ENCODE measurements at places on chromosomes 5 and 9.

- no peak for DNase-seq
Observed at GRCh38 chr5:14503017-14503680, 78.4 kb upstream of the OTULINL start.

GRCh38 chr5:11579351-11579750 lies 324.9 kb downstream of the CTNND2 start:
- DNase-seq: no peak

- no peak for DNase-seq
Observed at GRCh38 chr5:176790941-176791340, 19.4 kb upstream of the UNC5A start.

GRCh38 chr5:72005671-72006070 lies 101.6 kb upstream of the MAP1B start:
- no peak for DNase-seq

GRCh38 chr5:36531401-36531800 lies 75.0 kb upstream of the SLC1A3 start:
- DNase-seq: no peak

DNA sequence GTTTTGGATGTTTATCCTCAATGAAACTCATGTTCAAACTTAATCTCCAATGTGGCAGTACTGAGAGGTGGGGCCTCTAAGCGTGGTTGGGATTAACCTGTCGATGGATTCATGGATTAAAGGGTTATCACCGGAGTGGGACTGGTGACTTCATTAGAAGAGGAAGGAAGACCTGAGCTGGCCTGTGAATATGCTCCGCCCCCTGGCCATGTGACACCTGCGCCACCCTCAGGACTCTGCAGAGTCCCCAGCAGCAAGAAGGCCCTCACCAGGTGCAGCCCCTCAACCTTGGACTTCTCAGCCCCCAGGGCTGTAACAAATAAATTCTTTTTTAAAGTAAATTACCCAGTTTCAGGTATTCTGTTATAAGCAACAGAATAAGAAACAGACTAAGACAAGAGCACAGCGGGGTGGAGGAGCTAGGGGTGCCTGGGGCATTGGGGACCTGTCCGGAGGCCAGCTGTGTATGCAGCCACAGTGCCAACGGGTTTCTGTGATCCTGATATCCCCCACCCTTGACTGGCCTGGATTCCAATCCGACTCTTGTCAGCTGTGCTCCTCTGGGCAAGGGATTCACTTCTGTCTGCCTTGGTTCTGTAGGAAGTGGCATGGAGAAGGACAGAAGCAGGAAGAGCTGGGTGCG lies 3.2 kb upstream of the MAPK9 start:
- no peak for DNase-seq

DNA sequence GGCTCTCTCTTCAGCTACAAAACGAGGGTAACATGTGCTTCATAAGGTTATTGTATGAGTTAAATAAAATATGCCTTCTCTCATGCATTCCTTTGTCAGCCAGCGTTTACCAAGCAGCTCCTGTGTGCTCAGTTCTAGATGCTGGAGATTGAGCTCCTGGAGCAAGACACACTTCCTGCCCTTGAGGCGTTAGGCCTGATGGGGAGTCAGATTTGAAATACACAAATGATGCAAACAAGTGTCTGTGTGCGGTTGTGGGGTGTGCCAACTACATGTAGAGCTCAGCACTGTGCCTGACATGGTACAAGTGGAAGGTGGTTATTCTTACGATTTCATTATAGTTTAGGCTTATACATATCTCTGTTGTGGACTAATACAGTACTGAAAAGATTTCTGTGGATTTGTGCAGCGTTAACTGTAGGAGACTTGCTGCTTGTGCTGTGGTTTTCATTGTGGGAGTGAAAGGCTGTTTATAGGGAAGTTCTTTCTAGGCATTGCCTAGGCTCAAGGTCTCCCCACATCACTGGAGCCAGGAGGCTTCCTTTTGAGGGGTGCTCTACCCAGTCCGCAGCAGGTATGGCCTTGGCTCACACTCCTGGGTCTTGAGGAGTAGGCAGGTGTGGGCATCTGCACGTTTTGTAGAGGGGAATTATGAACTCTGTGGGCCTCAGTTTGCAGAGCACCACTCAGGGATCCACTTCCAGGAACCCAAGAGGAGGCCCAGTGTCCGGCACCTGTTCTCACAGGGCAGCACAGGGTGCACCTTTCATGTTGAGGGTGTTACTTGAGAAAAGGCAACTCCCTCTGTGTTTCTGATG lies 39.8 kb upstream of the ANGPTL2 start:
- no peak for DNase-seq

- DNase-seq: no peak
Observed at GRCh38 chr5:87094833-87095232, 172.8 kb upstream of the RASA1 start.

- DNase-seq: no peak
Observed at GRCh38 chr5:64612344-64612961, 77.8 kb upstream of the SHISAL2B start.
